ENCODE measurements at places on chromosomes 2 and 18. TPM values are rescaled to one million over a fixed set of nuclear protein-coding genes. Genes with fewer than 3 reads are reported as not detected.

FAM161A gene
- 2.0 TPM for total RNA-seq

TFCP2L1 gene
- total RNA-seq = 3.5 TPM

GRCh38 chr2:204335451-204336058 is 209.7 kb upstream of the PARD3B start:
- DNase-seq = no peak

ENOSF1 gene
- total RNA-seq = 44.2 TPM

Data from PC-3 (cell line).